Esophagus squamous epithelium (tissue), 5 donors: ENCODE measurements at places on chromosomes 1 and 21.

- no peak for DNase-seq
These were observed 270.7 kb downstream of the PAPPA2 start for GRCh38 chr1:176733661-176734060.

- DNase-seq = no peak
These were observed 64.2 kb downstream of the PIK3CD start for GRCh38 chr1:9715536-9716226.

GRCh38 chr1:53196017-53196484 is 573 bp upstream of the CPT2 start:
- no peak for DNase-seq

DNA sequence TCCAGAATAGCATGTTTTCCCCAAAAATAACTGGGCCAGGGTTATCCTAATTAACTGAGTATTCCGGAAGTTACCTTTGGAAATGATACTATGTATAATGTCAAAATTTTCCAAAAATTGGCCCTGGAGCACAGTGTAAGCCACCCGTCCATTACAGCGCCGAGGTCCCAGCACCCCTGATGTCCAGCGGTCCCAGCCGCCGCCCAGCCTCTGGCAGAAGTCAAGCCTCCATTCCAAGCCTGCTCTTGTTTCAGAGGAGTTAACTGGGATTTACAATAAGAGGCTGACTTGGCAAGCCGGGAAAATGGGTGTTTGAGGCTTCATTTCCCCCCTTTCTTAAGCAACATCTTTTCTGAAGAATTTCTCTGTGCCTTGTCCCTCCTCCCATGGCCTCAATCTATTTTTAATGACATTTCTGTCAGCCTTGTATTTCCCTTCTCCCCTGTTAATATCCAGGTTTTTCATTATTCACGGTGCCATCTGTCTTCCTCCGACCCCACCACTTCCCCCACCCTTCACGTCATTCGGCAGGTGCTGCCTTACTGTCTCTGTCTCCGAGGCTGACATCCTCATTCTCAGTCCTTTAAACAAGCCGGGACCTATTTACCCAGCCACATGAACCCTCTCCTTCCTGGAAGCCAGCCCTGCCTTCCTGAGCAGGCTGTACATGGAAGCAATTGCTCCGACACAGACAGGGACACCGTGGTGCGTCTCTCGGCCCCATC is 490.9 kb downstream of the NPHP4 start:
- DNase-seq = no peak

DNA sequence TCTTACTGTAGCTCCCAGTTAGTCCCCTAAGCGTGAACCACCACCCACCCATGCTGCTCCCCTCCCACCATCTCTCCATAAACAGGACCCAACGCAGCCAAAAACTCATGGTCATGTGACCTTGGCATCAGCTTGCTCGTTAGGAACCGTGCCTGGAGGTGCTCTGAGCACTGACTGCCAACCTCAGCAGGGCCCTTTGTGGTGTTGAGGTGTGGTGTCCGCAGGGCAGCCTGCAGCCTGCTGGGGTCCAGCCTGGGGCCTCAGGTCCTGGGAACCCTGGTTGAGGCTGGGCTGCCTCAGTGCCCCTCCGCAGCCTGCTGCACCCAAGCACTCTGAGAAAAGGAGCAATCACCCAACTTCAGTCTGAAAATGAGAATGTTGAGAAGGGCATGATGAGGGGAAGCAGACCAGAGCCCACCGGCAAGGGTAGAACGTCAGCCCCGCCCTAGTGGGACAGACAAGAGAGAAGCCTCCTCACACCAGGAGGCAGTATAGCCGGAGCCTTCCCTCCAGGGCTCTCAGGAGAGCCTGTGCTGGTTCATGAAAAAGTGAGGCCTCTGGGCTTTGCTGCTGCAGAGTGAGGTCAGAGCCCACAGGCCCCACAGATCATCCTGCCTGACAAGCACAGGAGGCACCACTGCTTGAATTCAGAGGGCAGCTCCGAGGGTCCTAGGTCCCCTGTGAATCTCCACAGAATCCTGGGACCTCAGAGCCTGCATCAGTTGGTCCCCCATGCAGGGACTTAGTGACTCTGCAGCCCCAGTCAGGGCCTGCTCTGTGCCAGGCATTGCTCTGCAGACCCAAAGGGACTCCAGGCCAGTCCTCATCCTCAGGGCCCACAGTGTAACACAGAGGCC is 4.9 kb upstream of the COL6A2 start:
- no peak for DNase-seq

GRCh38 chr1:221777431-221778072 is 35.7 kb upstream of the DUSP10 start:
- no peak for DNase-seq

GRCh38 chr1:151720125-151720524 is 1.2 kb upstream of the RIIAD1 start:
- no peak for DNase-seq

DNA sequence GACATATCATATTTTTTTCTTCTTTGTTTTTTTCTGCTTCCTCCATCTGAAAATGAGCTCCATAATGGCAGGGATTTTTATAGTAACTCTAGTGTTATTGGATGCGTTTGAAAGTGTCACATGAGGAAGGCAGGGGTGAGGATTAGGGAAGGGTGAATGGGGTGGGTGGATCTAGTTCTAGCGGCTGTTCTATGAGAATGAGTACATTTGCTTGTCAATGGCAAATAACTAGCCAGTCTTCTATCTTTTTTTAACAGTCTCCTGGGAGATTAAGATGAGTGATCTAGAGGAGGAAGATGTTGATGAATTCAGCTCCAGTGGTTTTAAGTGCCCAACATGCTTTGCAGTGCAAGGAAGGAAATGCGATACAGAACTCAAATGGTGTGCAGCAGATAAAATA is 5.8 kb downstream of the OR14I1 start:
- no peak for DNase-seq

- DNase-seq = no peak
These were observed 5.3 kb upstream of the MAP3K7CL start for GRCh38 chr21:29125191-29125590.

GRCh38 chr1:103274886-103275285 is 166.6 kb upstream of the COL11A1 start:
- DNase-seq = no peak

- no peak for DNase-seq
These were observed 6.9 kb downstream of the CD2 start for GRCh38 chr1:116760996-116761665.

DNA sequence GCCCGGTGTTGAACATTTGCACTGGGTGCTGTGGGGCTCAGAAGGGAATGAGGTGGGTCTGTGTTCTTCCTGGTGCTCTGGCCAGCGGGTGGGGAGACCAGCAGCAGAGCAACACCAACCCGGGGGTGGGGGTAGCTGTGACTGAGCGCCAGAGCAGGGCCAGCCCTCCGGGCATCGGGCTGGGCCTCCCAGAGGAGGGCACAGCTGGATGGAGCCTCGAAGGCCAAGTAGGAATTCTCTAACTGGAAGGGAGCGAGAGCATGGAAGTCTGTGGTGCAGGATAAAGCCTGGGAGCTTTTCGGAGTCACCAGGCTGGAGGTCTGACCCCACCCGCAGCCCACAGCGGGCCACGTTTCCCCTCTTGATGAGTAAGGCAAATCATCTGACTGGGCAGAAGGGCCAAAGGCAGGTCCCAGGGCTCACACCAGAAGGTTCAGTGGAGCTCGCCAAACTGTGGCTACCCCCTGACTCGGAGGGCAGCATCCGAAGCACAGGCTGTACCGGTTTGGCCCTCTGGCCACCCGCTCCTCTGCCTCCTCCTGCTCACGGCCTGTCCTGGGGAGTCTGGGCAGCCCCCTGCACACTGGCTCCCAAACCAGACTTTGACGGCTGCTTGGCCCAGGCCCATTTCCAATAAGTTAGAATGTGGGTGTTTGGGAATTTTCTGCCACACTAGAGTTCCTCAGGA is 18.8 kb downstream of the SLC1A7 start:
- DNase-seq = no peak

DNA sequence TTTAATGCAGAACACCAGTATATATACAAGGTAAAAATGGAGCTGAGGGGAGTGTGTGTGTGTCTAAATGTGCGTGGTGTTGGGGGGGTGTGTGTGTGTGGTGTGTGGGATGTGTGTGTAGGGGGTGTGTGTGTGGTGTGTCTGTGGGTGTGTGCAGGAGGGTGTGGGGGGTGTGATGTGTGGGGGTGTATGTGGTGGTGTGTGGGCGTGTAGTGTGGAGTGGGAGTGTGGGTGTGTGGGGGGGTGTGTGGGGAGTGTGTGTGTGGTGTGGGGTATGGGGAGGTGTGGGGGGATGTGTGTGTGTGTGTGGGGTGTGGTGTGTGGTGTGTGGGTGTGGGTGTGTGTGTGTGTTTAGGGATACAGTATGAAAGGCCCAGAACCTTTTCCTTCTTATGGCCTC is 202.3 kb upstream of the CACYBP start:
- DNase-seq = no peak

GRCh38 chr1:92367496-92367895 is 68.6 kb downstream of the RPAP2 start:
- DNase-seq = no peak

- DNase-seq = no peak
These were observed 29.1 kb downstream of the ZNF695 start for GRCh38 chr1:246978785-246979184.

DNA sequence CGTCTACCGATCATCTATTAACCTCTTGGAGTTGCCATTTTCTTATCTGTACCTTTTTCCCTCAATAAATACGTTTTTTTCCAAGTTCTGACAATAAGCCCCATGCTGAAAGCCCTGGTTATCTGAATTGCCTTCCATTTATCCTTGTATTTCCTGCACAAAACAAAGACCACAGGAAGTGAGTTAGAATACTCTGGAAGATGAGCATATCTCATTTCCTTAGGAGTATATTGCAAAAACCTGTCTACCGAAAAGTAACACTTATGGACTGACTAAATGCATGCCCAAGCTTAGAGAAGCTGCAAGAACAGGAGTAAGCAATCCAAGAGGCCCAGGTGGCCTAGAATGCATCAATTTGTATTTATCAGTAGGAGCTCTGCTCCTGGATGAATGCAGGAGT is 39.9 kb downstream of the DIRAS3 start:
- DNase-seq = no peak

- DNase-seq = no peak
These were observed 126.9 kb downstream of the TBX15 start for GRCh38 chr1:118861216-118861615.

DNA sequence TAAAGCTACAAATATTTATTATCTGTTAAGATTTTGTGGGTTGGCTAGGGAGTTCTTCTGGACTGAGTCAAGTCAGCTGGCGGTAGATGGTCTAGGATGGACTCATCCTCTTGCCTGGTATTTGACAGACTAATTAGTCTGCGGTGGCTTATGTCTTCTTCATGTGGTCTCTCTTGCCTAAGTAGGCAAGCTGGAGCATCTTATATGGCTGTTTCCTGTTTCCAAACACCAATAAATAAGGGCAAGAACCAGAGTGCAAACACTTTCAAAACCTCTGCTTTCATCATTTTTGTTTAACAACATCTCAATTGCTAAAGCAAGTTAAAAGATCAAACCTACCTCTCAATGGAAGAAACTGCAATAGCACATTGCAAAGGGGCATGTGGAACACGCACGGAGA is 484.8 kb downstream of the PTPRC start:
- no peak for DNase-seq

DNA sequence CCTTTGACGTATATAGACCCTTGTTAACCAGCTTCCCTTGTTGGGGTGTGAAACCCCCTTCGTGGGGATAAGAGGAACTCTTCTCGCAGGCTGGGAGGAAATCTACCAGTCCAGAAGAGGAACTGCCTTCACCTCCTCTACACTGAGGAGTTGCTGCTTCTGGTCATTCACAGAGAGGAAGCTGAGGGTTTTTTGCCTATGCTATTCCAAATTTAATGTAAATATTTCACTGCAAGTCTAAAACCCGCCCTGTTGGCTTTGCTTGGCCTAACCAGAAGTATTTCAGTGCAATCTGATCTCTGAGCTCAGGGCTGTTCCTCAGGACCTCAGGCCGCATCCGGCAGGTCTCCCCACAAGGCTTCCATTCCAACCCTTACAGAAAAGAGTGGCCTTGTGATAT is 150.1 kb downstream of the HIVEP3 start:
- DNase-seq = no peak

DNA sequence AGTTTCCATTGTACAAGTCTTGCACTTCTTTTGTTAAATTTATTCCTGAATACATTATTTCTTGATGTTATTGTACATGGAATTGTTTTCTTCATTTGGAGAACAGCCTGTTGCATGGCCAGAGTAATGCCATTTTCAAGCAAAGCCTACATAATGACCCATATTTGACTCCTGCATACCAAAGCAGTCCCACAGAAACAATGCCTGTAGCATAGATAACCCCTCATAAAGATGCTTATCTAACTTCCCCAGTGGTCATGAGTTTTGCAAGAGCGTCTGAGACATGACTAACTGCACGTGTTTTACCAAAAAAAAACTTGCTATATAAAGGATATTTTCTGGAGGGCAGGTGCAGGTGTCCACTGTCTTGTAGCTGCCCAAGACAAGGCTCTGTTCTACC is 30.3 kb upstream of the RLF start:
- no peak for DNase-seq

- no peak for DNase-seq
These were observed 261.5 kb downstream of the SEC16B start for GRCh38 chr1:177708406-177708805.

DNA sequence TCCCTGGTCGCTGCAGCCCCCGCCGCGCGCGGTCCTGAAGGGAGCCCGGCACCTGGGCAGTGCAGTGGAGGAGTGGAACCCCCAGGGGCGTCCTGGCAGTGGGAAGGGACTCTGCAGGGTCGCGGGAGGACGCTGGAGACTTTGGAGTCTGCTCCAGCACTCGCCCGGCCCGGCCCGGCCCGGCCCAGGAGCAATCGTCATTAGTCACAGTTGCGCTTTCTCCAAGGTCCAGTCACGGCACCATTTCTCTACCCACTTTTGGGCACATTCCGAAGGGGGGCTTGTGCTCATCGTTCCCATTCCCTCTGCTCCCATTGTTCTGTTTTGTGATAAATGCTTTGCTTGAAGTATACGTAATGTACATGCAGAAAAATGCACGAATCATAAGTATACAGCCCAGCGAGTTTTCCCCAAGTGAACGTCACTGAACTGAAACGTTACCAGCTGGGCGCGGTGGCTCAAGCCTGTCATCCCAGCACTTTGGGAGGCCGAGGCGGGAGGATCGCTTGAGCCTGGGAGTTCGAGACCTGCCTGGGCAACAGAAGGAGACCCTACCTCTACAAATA is 999 bp downstream of the THAP3 start:
- DNase-seq = no peak

GRCh38 chr1:245843101-245843500 is 664.0 kb downstream of the SMYD3 start:
- DNase-seq = no peak

GRCh38 chr1:91505086-91505485 is 4.4 kb downstream of the CDC7 start:
- no peak for DNase-seq

- DNase-seq = no peak
These were observed 291.8 kb upstream of the USP24 start for GRCh38 chr1:55506740-55507577.

- no peak for DNase-seq
These were observed 19.1 kb downstream of the RAB7B start for GRCh38 chr1:205983925-205984725.

GRCh38 chr1:183580281-183580682 is 10.0 kb downstream of the NCF2 start:
- DNase-seq = no peak

GRCh38 chr1:43979528-43980254 is 681 bp downstream of the B4GALT2 start:
- DNase-seq = no peak
